ENCODE measurements at places on chromosomes 11 and 22. TPM values are rescaled to one million over a fixed set of nuclear protein-coding genes. Genes with fewer than 3 reads are reported as not detected.
A peak's percentile ranks its signal among the peaks of the same experiment; 100 is the strongest.

ROBO4 gene
- not detected for total RNA-seq

BIK gene
- 4.1 TPM for total RNA-seq

GAL3ST3 gene
- not detected for total RNA-seq

ARHGAP8 gene
- 0.49 TPM for total RNA-seq

SERPING1 gene
- not detected for total RNA-seq

MTCH2 gene
- total RNA-seq, result 124 TPM

APOBEC3H gene
- total RNA-seq, result 10.8 TPM

GRCh38 chr11:69476509-69476961, 4.9 kb upstream of the LINC01488 start:
- no peaks in the 10 kb centered on the region for H3K36me3 ChIP-seq
- H3K4me3 ChIP-seq, result no peak overlapping the region
- DNase-seq, result no peak
- no peak overlapping the region for H3K27ac ChIP-seq
- no peaks in the 10 kb centered on the region for H3K4me1 ChIP-seq

- no peaks in the 10 kb centered on the region for H3K4me1 ChIP-seq
- no peak overlapping the region for H3K27ac ChIP-seq
- no peak overlapping the region for H3K4me3 ChIP-seq
- no peak for DNase-seq
- H3K27me3 ChIP-seq, result no peaks in the 10 kb centered on the region
Observed at GRCh38 chr11:47020793-47021526, 84.4 kb downstream of the CSTPP1 start.

GRCh38 chr11:57311109-57311936, 13.4 kb downstream of the TNKS1BP1 start:
- H3K4me3 ChIP-seq, result no peak overlapping the region
- DNase-seq, result no peak
- peaks cover 8% of the 10 kb centered on the region for H3K4me1 ChIP-seq
- no peak overlapping the region for H3K27ac ChIP-seq
- H3K27me3 ChIP-seq, result no peaks in the 10 kb centered on the region

- no peak for DNase-seq
- peaks cover 12% of the 10 kb centered on the region for H3K36me3 ChIP-seq
- no peak overlapping the region for H3K4me3 ChIP-seq
- H3K4me1 ChIP-seq, result no peaks in the 10 kb centered on the region
- H3K27ac ChIP-seq, result no peak overlapping the region
Observed at GRCh38 chr11:73907191-73907590, 30.4 kb downstream of the PAAF1 start.

DNA sequence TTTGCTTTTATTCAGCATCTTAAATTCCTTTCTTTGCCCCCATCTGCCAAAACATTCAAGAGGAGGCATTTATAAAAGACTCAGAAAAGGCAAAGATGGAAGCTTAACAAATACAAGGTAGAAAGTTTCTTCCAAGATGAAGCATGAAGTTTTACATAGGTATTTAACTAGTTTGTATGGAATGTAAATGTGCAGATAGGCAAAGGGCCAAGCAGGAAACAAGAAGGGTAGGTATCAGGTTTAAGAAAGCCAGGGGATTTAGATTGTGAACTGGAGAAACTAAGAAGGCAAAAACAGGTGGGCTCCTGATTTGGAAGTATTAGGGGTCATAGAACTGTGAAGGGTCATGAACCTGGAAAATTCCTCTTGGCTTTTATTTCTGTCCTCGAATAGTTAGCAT, 62.6 kb downstream of the PPP2R1B start:
- no peak for DNase-seq
- no peak overlapping the region for H3K4me3 ChIP-seq
- no peaks in the 10 kb centered on the region for H3K4me1 ChIP-seq
- H3K27ac ChIP-seq, result no peak overlapping the region

DNA sequence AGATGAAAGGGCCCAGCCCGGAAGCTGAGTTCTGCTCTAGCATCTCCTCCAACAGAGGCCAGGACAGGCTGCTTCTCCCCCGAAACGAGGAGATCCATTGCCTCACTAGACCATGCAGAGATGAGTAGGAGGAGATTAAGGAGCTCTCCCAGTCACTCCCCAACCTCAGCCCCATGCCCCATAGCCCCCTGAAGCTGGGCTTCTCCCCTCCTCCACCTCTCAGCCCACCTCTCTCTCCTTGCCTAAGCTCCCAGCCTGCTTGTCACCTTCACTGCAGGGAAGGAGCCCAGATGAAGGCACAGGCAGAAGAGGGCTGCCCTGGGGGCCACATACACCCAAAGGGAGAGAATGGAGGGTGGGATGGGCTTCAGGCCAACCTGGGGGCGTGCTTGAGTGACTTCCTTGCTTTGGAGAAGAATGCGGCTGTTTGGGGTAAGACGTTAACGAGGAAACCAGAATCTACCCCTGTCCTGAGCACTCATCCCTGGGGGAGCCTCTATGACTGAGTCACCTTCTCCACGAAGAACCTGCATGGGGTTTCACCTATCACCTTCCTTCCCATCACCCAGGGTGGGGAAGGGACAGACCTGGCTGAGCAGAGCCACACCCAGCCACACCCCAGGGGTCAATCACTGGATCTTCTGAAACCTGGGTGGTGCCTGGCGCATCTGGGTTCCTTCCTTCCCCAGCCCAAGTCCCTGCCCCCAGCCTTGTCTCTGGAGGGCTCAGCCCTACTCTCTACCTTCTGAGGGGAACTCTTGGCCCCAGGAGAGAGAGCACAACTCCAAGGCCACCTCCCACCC, 11.6 kb upstream of the GNAZ start:
- H3K4me1 ChIP-seq, result no peaks in the 10 kb centered on the region
- no peak overlapping the region for H3K27ac ChIP-seq
- no peak for DNase-seq
- peaks cover 7% of the 10 kb centered on the region for H3K27me3 ChIP-seq

- no peak for DNase-seq
- no peaks in the 10 kb centered on the region for H3K36me3 ChIP-seq
- peaks cover 10% of the 10 kb centered on the region for H3K4me1 ChIP-seq
- H3K27ac ChIP-seq, result no peak overlapping the region
Observed at GRCh38 chr22:29171721-29172120, 34.0 kb upstream of the EMID1 start.

- no peak overlapping the region for H3K27ac ChIP-seq
- H3K4me1 ChIP-seq, result no peaks in the 10 kb centered on the region
- no peak for DNase-seq
- H3K27me3 ChIP-seq, result no peaks in the 10 kb centered on the region
- H3K4me3 ChIP-seq, result no peak overlapping the region
Observed at GRCh38 chr11:69651834-69652620, 11.1 kb downstream of the CCND1 start.

DNA sequence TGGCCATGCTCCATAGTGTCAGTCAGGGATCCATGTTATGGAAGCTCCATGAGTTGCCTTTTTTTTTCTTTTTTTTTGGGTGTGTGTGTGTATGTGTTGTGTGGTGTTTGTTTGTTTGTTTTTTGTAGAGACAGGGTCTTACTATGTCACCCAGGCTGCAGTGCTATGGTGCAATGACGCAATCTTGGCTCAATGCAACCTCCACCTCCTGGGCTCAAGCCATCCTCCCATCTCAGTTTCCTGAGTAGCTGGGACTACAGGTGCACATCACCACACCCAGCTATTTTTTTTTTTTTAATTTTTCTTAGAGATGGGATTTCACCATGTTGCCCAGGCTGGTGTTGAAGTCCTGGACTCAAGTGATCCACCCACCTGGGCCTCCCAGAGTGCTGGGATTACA, 1.1 kb upstream of the TRIM22 start:
- no peaks in the 10 kb centered on the region for H3K27me3 ChIP-seq
- no peak overlapping the region for H3K27ac ChIP-seq
- no peak overlapping the region for H3K4me3 ChIP-seq

DNA sequence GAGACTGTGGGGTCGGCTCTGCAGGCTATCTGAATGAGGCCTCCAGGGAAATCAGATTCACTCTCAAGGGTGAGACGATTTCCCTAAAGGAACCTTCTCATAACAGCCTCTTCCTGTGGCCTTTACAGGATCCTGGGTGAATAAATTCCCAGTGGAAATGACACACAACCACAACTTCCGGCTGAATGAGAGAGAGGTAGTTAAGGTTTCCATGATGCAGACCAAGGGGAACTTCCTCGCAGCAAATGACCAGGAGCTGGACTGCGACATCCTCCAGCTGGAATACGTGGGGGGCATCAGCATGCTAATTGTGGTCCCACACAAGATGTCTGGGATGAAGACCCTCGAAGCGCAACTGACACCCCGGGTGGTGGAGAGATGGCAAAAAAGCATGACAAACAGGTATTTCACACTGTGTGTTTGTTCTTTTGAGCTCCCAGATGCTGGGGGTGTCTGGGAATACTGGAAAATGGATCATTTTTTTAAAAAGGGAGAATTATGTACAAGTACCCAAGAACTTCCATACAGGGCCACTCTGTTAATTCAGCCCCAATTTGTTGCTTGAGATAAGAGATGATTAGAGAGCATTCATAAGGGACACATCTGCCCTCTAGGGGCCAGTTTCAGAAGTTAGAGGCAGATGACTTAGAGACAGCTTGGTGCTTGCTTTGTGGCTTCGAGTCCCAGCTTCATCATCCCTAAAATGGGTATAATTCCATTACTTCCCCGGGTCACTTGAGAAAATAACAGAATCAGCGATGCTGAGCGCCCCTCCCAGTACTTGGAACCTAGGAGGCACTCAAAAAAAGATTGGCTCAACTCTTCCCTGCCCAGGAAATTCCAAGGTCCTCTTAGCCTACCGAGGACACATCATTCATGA, 10.2 kb downstream of the SERPIND1 start:
- no peak overlapping the region for H3K4me3 ChIP-seq
- H3K27me3 ChIP-seq, result no peaks in the 10 kb centered on the region
- no peak overlapping the region for H3K27ac ChIP-seq
- DNase-seq, result peak; percentile 7
- no peaks in the 10 kb centered on the region for H3K4me1 ChIP-seq

GRCh38 chr22:31339148-31339832, 6.9 kb downstream of the PATZ1 start:
- H3K4me1 ChIP-seq, result peaks cover 48% of the 10 kb centered on the region
- no peaks in the 10 kb centered on the region for H3K27me3 ChIP-seq
- no peak for DNase-seq
- no peak overlapping the region for H3K4me3 ChIP-seq
- peak overlapping the region; percentile 1 for H3K27ac ChIP-seq
- peaks cover 65% of the 10 kb centered on the region for H3K36me3 ChIP-seq

GRCh38 chr11:111734954-111735261, 31.3 kb downstream of the PPP2R1B start:
- H3K27ac ChIP-seq, result no peak overlapping the region
- DNase-seq, result no peak
- no peaks in the 10 kb centered on the region for H3K36me3 ChIP-seq
- no peak overlapping the region for H3K4me3 ChIP-seq
- no peaks in the 10 kb centered on the region for H3K4me1 ChIP-seq

GRCh38 chr11:4085575-4085974, 9.0 kb upstream of the RRM1 start:
- no peak overlapping the region for H3K27ac ChIP-seq
- H3K4me1 ChIP-seq, result peaks cover 16% of the 10 kb centered on the region
- no peak overlapping the region for H3K4me3 ChIP-seq
- no peak for DNase-seq
- H3K27me3 ChIP-seq, result no peaks in the 10 kb centered on the region
- H3K36me3 ChIP-seq, result peaks cover 24% of the 10 kb centered on the region

- H3K27ac ChIP-seq, result no peak overlapping the region
- peaks cover 8% of the 10 kb centered on the region for H3K4me1 ChIP-seq
- H3K27me3 ChIP-seq, result no peaks in the 10 kb centered on the region
- no peak overlapping the region for H3K4me3 ChIP-seq
- no peak for DNase-seq
Observed at GRCh38 chr22:46665151-46665695, 45.0 kb downstream of the GRAMD4 start.

DNA sequence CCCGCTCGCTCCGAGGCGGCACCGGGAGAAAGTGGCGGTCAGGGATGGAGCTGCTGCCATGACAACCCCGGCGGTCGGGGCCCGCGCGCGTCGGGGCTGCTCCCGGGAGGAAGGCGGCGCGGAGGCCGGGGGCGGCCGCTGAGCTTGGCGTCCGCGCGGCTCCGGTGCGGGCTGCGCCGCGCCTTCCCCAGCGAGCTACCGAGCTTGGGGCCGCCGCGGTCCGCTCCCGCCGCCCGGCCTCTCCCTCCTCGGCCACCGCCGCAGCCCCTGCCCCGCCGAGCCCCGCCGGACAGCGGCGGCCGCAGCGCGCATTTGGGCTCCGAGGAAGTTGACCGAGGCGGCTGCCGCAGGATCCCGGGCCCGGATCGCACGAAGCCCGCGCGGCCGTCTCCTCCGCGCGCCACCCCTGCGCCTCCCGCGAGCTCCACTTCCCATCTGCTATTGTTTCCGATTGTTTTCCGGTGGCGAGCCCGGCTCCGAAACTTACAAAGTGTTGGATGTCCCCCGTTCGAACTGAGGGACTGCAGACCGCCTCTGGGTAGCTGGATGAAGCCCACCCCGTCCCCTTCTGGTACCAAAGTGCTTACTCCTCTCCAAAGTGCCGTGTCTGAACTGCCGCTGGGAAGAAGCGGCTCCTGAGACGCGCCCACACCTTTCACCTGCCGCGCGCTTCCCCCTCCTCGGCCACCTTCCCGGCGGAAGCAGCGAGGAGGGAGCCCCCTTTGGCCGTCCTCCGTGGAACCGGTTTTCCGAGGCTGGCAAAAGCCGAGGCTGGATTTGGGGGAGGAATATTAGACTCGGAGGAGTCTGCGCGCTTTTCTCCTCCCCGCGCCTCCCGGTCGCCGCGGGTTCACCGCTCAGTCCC, 540.3 kb downstream of the NTM start:
- no peak overlapping the region for H3K4me3 ChIP-seq
- H3K4me1 ChIP-seq, result no peaks in the 10 kb centered on the region
- no peak overlapping the region for H3K27ac ChIP-seq
- no peak for DNase-seq
- no peaks in the 10 kb centered on the region for H3K27me3 ChIP-seq
- no peaks in the 10 kb centered on the region for H3K36me3 ChIP-seq

GRCh38 chr11:31809857-31810778, 1.0 kb downstream of the PAX6 start:
- H3K4me1 ChIP-seq, result peaks cover 44% of the 10 kb centered on the region
- H3K27me3 ChIP-seq, result peaks cover 84% of the 10 kb centered on the region
- DNase-seq, result no peak
- H3K36me3 ChIP-seq, result no peaks in the 10 kb centered on the region

Measured in CD8-positive, alpha-beta memory T cell (primary cell).